Activated naive CD8-positive, alpha-beta T cell treated with anti-CD3 and anti-CD28 coated beads, Interleukin-2, amount 10 ng/mL, durations not matched to agents 7 days and 5 days (primary cell): ENCODE measurements at places on chromosomes 4 and X. TPM values are rescaled to one million over a fixed set of nuclear protein-coding genes. Genes with fewer than 3 reads are reported as not detected.
A peak's percentile ranks its signal among the peaks of the same experiment; 100 is the strongest.

Gene GRPR
- total RNA-seq = not detected

Gene CHRDL1
- not detected for total RNA-seq

Gene LIMCH1
- not detected for total RNA-seq

Gene CENPVL3
- not detected for total RNA-seq

Gene HCCS
- 19.3 TPM for total RNA-seq

Gene GIMD1
- not detected for total RNA-seq

Gene GPR82
- total RNA-seq = 0.97 TPM

Gene HSFX2
- total RNA-seq = not detected

Gene CCDC149
- not detected for total RNA-seq

Gene POU4F2
- total RNA-seq = not detected

Gene PCDH7
- total RNA-seq = not detected

Gene PDE5A
- total RNA-seq = 1.4 TPM

- no peak for DNase-seq
These were observed 65.0 kb downstream of the MAPK10 start for GRCh38 chr4:86294883-86295282.

DNA sequence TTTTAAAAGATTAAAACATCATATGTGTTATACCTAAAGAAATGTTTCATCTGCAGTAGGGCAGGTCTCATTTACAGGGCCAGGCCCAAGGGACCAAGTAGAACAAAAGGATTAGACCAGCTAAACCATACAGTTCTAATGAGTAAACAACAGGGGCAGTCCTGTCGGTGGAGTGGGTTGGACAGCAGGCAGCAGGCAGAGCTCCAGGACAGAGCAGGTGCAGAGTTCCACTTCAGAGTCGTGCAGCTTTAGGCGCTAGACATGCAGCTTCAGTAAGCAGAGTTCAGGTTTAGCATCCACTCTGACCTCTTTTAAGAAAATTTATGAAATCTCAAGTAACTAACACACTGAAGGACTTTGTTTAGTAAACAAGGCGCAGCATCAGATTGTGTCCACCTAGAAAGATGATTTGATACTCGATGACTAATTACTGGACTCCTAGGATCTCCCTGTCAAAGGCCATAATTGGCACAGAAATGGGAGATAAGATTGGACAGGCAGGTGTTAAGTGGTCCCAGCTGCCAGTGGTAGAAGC, 487.7 kb upstream of the INTU start:
- DNase-seq = no peak

DNA sequence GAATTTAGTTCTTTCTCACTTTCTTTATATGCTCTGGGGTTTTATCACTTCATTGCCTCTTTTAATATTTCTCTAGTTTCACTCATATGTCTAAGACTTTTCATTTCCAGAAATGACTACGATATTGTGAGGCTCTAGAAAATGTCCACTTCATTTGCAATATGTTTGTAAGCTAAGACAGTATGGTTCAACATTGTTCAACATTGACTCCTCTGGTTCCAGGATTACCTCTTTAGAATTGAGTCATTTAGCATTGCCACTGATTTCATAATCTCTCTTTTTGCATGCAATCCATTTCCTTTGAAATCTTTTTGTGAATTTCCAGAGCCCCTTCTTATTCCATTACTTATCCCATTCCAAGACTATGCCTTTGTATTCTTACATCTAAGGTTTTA, 32.3 kb downstream of the BBS12 start:
- DNase-seq = no peak

- DNase-seq = no peak
These were observed 987 bp downstream of the FREM3 start for GRCh38 chr4:143699331-143700045.

DNA sequence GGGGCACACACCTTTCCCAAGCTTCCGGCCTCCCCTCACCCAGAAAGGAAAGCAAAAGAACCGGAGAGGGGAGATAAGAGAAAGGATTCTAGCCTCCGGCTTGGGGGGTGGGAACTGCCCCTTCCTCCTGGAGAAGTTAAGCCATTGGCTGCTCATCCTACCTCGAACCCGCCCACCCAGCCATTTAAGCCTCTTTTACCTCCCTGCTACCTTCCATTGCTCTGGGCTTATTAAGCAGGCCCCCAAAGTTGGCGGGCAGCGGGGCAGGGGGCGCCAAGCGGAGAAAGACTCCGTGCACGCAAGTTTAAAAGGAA, 2.3 kb downstream of the MAML3 start:
- no peak for DNase-seq

- DNase-seq = peak; percentile 81
These were observed at the start of gene BEX2 for GRCh38 chrX:103310555-103311398. Gene BEX2, minus strand, starts transcription at chrX:103310990. Its CDS starts 1,014 bp downstream, at chrX:103309976.

DNA sequence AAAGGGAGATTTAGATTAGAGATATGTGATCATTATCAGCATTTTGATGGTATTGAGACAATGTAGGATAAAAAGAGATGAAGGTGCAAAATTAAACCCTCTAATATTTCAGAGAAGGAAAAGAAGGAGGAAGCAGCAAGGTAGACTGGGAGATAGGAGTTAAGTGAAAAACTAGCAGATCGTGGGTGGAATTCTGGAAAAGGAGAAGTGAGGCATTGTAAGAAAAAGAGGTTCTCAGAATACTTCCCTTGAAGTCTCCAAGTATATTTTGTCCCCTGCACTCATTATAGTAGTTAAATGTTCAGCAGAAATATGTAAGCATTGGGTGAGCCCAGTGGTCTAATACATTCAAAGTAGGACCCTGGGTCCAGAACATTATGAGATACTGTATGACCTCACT, 30.3 kb downstream of the COPS4 start:
- no peak for DNase-seq

DNA sequence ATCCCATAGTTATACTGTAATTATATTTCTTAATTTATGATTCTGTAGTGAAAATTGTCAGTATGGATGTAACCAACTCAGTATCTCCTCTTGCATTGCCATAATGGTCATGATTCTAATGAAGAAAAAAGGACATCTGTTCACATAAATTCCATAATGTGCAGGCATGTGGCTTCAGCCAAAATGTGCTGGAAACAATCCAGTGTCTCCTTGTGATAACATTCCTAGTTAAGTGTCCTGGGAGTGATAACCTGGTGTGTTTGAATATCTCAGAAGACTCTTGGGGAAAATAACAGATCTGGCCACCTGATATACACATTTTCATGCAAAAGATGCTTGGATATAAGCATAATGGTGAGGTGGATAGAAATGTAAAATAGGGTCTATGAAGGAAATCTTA, 2309.8 kb downstream of the PCDH7 start:
- no peak for DNase-seq

DNA sequence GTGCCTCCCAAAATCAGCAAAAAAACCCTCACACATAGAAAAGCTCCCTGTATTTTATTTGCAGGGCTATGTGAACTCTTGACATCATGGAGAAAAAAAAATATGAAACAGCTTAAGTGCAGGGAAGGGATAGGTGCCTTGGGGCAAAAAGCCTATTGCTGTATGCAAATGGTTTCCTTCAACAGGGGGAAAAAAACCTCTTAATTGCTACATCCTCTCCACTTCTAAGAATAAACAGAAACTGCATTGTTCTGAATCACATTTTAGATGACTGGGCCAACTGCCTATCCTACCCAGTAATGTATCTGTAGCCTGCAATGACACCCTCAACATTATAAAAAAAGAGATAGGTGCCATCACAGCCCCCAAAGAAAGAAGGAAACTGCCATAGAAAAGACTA, 229.4 kb upstream of the GALNTL6 start:
- DNase-seq = no peak

GRCh38 chr4:110683601-110684000, 60.7 kb upstream of the PITX2 start:
- DNase-seq = no peak

- no peak for DNase-seq
These were observed 1507.1 kb downstream of the C4orf33 start for GRCh38 chr4:130603043-130603442.

DNA sequence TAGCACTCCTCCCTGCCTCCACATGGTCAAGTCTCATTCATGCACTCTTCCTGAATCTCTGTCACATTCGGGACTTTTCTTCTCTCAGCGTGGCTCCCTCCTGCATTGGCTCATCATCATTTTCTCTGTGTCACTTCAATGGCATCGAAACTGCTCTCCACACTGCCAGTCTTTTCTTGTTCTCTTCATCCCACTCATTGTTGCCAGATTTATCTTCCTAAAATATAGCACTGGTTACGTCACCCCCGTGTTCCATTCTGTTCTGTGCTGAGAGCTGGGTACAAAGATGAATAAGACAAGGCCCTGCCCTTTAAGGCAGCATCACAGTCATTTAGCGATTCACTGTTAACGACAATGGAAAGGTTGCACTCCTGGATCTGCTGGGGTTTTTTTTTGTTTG, 174.4 kb upstream of the TBC1D9 start:
- DNase-seq = no peak

- DNase-seq = no peak
These were observed 5.8 kb downstream of the MECP2 start for GRCh38 chrX:154091678-154092077.

- no peak for DNase-seq
These were observed 16.8 kb upstream of the HSD17B13 start for GRCh38 chr4:87339440-87339839.

DNA sequence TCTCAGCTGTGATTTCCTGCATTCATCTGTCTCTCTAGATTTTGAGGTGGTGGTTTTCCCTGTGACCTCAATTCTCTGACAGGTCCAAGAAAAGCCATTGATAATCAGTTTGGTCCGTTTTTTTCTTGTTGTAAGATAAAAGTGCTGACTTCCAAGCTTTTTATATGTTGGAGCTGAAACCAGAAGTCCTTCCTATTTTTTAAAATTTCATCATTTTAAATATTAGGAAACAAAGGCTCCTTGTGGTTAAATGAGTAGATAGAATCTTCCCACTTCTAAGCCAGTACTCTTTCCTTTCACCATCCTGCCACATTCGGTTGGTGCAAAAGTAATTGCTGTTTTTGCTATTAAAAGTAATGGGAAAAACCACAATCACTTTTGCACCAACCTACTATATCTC, 18.3 kb downstream of the RNF175 start:
- DNase-seq = no peak

DNA sequence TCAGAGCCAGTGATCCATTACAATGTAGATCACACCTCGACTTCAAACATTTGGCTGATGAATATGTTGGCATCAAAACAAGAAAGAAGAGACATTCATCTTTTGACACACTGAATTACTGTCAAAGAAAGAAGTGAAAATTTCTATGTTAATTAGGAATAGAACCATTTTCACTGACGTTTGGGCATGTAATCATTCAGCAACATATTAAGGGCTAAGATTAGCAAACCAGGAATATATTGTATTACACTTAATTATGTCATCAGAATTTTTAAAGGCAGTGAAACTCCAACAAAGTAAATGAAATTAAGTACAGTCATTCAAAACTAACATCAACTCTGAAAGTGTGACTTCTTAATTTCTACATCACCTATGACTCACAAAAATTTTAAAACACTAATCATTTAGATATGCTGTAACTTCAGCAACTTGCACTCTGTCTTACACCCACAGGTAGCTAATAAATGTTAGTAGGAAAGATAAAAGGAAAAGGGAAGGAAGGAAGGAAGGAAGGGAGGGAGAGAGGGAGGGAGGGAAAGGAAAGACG, 1.4 kb upstream of the SMR3A start:
- no peak for DNase-seq

DNA sequence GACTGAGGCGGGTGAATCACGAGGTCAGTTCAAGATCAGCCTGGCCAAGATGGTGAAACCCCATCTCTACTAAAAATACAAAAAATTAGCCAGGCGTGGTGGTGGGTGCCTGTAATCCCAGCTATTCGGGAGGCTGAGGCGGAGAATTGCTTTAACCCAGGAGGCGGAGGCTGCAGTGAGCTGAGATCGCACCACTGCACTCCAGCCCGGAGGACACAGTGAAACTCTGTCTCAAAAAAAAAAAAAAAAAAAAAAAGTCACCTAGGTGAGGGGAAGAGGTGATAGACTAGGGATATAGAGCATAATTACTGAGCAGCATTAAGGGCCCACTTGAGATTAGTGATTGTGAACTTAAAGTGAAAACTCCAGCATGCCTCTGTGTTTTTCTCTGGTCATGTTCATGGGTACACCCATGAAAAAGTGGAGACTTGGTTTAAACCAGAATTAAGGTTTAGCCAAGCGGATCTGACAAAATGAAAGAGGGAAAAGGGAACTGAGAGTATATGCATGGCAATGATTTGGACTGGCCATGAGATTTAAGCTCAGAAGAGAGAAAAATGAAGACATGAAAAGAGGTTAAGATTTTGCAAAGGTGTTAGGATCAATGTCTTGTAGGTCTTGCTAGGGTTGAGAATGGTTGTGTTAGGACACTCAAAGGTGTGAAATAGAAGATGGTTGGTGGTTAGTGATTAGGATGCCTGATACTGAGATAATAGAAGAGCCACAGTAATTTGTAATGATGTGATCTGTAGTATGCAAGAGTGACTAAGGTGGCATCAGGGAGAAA, 105.0 kb downstream of the RAB28 start:
- DNase-seq = no peak

DNA sequence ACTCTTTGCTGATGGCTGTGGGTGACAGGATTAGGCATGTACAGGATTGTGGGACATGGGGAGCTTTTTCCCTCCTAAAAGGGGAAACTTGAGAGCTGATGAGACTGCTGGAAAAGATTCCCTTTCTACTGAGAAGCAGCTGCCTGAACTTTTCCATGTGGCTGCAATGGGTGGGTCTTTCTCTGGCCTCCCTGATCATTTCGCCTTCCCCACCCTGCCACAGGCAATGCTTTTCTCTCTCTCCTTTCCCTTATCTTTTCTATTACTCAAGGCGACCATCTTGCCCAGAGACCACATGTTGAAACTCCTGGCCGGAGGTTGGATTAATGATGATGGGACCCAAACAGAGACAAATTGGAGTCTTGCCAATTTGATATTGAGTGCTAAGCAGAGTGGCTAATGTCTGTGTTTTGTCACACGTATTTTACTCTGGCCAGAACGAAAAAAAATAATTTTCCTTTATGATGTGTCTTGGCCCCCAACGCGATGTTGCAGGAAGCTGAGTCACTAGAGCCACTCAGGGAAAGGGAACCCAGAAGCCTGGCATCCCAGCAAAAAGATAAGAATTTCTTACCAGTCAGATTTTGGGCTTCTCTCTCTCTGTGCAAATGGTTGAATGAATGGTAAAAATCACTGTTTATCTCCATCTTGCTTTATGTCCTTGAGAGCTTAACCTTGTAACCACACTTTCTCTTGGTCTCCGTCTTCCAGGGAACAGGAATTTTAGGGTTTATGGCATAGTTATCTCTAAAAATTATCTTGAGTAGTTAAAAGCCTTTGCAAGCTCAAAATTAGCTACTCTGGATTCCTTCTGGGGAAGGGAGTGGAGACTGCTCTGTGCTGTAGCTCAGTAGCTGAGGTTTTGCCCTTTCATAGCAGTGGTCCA, 19.4 kb upstream of the ATP8A1 start:
- no peak for DNase-seq

DNA sequence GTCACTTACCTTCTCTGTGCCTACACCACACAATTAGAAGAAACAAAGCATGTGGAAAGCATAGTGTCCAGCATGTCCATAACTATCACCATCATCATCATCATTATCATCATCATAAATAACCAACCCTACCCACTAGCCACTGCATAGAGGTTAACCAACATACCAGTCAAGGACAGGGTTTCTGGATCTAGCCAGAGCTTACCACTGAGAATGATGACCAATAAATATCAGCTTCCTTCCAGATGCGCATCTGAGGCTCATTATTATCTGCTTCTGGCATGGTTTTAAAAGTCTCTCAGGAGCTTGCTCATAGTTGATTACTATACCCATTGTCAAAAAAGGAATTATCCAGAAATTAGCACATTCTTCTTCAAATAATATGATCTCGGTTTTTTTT, 25.5 kb upstream of the MYOZ2 start:
- DNase-seq = no peak
